ENCODE measurements at places on chromosomes 5 and 9.

DNA sequence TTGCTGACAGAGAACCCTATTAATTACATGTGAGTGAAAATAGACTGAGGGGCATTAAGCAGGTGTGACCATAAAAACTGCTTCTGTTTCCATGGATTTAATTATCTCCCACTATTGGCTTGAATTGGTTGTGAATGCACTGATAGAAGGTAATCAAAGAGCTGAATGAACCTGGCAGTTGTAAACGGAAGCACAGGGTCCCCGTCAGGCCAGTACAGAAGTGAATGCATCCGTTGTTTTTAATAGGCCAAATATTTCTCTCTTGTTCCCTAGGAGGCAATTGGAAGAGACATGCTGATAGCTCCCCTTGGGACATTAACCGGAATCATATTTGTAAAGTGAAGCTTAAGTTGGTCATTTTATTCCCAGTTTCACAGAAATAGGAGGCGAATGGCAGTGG is 147.0 kb downstream of the CAVIN4 start:
- DNase-seq = no peak

GRCh38 chr5:81604193-81604592 is 146.7 kb downstream of the SSBP2 start:
- no peak for DNase-seq

DNA sequence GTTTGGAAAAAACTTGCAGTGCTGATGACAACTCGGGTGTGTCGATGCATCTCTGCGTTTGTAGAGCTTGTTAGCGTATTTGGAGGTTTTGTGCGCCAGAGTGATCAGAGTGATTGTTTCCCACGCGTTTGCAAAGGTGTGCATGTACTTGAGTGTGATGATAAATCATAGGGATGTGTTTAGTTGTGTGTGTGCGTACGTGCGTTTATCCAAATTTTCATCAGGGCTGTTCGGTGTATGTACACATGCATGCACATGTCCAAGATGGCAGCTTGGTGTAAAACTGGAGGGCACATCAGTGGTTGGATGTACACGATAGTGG is 248 bp upstream of the C1QTNF2 start:
- no peak for DNase-seq

DNA sequence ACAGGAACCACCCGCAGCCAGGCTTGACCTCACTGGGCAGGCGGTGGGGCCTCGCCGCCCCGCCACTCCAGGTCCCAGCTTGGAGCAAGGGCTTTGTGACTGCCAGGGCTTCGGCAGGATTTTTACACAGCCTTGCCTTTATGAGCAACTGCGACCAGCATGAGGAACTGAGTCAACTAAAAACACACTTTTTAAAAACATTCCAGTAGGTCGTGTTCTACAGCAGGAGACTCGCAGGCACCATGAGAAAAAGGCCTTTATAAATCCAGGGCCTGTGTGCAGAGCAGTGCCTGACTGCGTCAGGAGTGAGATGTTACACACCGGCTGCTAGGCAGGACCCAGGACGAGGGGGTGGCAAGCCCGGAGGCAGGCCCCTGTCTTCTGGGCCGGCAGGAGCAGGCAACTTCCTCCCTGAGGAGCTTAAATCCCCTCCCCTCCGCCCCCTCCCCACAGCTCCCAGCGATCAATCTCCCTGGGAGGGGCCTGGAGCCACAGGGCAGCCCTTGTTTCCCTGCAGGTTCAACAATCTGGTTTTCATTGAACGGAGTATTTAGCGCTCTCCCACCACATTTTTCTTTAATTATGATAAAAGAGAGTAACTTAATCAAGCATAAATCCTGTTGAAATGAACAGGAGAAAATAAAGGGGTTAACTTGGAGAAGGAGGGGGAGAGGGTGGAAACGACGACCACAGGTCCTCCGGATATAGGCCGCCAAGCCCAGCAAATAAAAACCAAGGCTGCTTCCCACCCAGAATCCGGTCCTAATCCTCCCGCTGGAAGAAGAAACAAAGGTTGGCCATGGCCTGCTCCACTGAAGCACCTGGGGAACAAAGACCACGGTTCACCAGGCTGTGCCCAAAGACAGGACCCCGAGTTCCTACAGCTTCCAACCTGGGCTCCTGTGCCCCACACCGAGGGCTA is 92.5 kb downstream of the ROR2 start:
- no peak for DNase-seq

DNA sequence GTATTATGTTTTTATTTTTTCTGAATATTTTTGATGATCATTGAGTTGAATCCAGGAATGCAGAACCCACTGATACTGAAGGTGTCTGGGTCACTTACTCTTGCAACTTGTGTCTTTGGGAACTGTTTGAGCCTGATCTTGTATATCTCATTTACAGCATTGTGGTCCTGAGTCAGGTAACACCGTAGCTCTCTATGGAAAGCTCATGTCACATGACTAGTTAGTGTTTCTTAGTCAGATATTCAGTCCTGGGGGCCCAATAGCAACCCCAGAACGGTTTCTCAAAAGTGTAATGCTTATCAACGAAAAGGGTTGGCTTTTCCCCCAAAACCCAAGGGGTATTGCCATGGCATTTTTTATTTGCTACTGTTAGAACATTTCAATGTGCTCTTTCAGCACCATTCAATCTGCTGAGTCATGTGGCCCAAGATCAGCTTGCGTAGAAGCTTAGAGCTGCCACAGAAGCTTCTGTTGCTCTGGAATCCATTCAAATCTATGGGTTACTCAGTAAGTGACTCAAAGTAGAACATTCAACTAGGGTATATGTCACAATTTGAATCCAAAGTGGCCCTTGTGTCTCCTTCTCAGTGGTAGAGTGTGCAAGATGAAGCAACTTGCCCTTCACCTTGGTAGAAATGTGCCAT is 12.1 kb upstream of the PTAR1 start:
- no peak for DNase-seq

- DNase-seq = no peak
These were observed 417.1 kb downstream of the KDM4C start for GRCh38 chr9:7174884-7175283.

GRCh38 chr5:25090854-25091253 is 446.1 kb upstream of the CDH10 start:
- DNase-seq = no peak

DNA sequence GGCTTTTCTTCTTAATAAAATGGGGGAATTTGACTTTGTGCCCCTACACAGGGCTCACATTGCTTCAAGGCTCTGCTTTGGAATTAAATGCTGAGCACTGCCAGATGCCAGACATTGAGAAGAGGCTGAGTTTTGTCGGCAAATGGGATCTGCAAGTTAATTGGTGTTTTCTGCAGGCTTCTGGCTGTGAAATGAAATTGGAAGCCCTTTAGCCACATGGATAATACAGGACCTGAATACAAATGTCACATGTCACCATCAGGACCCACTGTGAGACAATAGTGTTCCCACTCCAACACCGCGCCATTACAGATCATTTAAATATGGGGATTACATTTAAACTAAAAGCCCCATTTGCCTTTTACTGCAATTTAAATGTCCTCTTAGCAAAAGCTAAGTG is 164.4 kb downstream of the ZSWIM6 start:
- no peak for DNase-seq

- no peak for DNase-seq
These were observed 40.7 kb upstream of the ATP6V1G1 start for GRCh38 chr9:114546851-114547250.

- DNase-seq = no peak
These were observed 6.9 kb downstream of the TNFSF15 start for GRCh38 chr9:114798780-114799427.

DNA sequence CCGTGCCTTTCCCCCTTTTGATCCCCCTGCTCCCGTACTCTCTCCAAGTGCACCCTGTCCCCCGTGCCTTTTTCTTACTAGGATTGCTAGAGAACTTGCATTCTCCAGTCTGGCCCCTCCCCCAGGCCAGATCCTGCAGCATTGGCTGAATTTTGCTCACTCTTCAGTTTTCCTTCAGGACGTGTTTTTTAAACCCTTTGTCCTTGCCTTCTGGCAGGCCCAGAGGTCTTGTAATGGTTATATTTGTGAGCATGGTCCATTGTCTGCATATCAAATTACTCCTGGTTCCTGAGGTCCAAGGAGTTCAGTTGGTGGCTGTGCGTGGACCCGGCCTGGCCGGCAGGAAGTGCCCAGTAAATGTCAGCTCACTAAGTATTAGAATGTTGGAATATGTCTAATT is 606 bp downstream of the TBC1D13 start:
- no peak for DNase-seq

GRCh38 chr9:72800328-72800994 is 152.4 kb downstream of the ALDH1A1 start:
- DNase-seq = no peak

DNA sequence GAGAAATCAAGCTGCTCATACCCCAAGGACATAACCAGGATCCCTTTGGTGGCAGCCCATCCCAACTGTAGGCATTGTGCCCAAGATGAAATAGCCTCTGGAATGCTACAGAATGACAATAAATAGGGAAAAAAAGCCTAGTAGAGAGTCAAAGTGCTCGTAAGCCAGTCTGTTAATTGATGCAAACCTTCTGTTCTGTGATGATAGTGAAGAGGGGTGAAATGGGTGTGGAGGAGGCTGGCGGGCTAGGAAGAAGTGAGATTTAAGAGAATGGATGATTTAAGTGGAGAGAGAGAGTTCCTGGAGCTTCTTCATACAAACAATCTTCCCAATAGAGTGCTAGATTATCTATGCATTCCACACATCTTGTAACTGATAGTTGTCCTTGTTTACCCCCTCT is 301.0 kb upstream of the PCSK5 start:
- no peak for DNase-seq

- no peak for DNase-seq
These were observed 352.3 kb upstream of the CCNH start for GRCh38 chr5:87765009-87765408.

- DNase-seq = no peak
These were observed 90.4 kb downstream of the PGM5 start for GRCh38 chr9:68446836-68447235.

DNA sequence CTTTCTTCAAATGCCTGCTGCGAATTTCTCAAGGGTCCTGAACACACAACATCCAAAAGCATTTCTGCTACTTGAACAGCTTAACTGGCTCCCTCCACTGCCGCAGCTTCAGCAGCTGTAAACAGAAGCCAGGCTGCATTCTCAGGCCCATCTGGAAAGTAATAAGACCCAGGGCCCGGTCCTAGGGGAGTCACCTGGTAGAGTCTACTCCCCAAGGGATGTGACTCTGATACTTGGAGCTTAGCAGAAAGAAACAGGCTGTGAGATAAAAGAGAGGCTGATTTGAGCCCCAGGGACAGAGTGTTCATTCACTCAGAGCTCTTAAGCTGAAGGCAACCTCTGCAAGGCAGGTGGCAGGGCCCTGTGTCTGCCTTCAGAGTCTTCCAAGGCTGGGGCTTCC is 356.8 kb downstream of the SPOCK1 start:
- DNase-seq = no peak

DNA sequence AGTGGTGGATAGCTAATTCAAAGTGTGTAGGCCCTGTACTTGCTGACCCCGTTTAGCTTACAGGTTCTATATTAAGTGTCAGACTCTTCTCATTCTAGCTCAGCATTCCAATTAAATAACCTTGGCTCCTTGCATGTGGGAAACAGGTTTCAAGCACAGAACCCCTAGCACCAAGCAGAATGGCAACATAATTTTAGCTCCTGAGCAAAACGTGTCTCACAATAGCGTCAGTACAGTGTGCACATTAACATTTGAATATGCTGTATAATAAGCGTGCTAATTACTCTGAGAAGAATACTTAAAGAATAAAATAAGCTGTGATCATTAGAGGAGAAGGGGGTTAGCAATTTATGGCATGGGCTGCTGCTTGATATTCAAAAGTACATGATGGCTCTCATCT is 21.0 kb upstream of the ANP32B start:
- no peak for DNase-seq

DNA sequence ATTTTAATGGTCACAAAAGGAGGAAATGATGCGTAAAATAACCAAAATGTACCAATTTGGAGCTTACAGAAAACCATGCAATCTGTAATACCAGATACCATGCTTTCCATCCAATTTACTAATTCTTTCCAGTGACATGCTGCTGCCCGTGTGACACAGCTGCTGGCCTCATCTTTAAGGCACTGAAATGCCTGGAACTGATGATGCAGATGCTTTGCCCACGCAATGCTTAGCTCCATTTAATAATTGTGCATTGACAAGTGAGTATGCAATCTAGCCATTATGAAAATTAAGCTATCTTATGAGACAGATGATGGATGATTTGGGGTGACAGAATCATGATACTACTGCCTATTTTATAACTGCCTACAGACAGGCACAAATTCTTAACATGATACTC is 169.2 kb upstream of the CTNND2 start:
- DNase-seq = no peak
